ENCODE measurements at places on chromosomes 16 and 17.

GRCh38 chr16:8589057-8589899, 1.0 kb downstream of the TMEM114 start:
- no peak for DNase-seq

- peak; percentile 47 for DNase-seq
Measured at GRCh38 chr17:62760059-62760944, 47.8 kb downstream of the MARCHF10 start.

DNA sequence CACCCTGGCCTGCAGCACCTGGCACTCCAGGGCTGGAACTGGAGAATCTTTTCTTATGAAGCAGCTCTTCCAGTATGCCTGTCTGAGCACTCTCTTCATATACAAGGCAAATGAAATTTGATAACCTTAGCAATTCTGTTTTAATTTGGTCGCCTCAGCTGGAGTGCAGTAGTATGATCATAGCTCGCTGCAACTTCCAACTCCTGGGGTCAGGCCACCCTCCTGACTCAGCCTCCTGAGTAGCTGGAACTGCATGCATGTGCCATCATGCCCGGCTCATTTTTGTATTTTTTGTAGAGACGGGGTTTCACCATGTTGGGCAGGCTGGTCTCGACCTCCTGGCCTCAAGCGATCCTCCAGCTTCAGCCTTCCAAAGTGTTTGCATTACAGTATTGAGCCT, 140.8 kb upstream of the CHMP6 start:
- DNase-seq, result no peak

GRCh38 chr17:44354582-44355561, 8.8 kb downstream of the FAM171A2 start:
- DNase-seq, result no peak

- no peak for DNase-seq
Measured at GRCh38 chr17:15999974-16000827, 577 bp downstream of the TTC19 start.

- no peak for DNase-seq
Measured at GRCh38 chr17:28216528-28216927, 102.5 kb upstream of the TMEM97 start.

GRCh38 chr17:36765436-36766043, 164.2 kb downstream of the MRM1 start:
- no peak for DNase-seq

GRCh38 chr17:15885770-15886169, 59.2 kb upstream of the ADORA2B start:
- DNase-seq, result no peak

- peak; percentile 83 for DNase-seq
Measured at GRCh38 chr17:45228763-45229539, 7.3 kb downstream of the FMNL1 start.
